ENCODE measurements at places on chromosomes 6 and 20.

DNA sequence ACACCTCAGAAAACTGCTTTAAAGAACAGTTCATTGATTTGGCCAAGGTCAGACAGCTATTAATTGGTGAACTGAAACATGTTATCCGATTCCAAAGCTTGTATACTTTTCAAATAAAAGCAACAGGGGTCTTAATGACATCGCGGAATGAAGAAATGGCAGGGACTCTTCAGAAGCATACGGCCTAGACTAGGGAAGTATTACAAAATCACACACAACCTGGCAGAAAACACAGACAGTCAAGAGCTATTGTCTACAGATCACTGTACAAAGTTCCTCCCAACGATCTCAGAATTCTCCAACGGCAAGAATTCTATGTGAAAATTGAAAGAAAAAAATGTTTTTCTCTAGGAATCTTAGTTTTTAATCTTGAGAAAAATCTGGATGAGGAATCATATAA, 105.5 kb downstream of the PTPRK start:
- no peak for DNase-seq

- DNase-seq, result peak; percentile 86
Measured at GRCh38 chr6:26553264-26553634, 15.1 kb downstream of the HMGN4 start.

- DNase-seq, result no peak
Measured at GRCh38 chr6:119620846-119621555, 271.4 kb upstream of the MAN1A1 start.

DNA sequence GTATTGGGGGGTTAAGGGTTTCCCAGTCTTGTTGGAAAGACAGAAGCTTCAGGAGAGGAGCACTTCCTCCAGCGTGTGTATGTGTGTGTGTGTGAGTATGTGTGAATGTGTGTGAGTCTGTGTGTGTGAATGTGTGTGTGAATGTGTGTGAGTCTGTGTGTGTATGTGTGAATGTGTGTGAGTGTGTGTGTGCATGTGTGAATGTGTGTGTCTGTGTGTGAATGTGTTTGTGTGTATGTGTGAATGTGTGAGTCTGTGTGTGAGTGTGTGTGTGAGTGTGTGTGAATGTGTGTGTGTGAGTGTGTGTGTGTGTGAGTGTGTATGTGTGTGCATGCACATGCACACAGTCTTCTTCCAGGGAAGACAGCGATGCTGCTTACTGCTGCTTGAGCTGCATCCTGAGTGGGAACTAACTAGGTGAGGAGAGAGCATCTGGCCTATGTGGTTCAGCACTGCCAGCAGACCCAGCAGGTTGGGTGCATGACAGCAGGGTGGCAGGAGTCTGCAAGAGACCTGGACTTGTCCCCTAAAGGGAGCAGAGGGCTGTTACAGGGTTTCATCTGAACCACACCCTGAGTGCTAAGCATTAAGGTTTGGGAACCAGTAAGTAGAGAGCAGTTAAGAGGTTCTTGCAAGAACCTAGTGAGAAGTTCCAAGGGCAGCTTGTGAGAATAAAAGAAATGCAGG, 22.7 kb upstream of the CCND3 start:
- DNase-seq, result no peak

- no peak for DNase-seq
Measured at GRCh38 chr6:158761746-158762145, 57.4 kb downstream of the EZR start.

DNA sequence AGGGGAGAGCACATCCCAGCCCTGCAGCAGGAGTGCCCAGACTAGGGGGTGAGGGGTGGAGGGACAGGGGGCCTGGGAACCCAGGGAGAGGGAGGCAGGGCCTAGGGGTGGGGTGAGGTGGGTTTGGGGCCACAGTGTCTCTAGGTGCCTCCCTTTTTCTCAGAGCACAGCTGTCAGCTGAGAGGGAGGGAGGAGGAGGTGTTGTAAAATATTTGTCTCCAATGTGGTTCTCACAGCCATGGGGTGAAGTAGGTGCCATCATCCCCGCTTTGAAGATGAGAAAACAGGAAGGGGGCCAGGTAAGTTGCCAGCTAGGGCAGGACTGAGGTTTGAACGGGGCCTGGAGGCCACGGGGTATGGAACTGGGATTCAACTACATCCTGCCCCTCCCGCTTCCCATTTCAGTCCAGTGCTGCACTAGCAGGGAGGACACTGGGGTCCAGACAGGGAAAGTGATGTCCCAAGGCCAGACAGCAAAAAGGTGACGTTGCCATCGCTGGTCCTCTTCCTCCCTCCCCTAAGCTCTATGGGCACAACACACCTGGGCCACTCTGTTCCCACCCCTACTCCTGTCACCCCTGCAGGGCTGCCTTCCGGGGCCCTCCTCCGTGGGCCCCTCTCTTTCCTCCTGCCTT, 20.3 kb downstream of the PACSIN1 start:
- peak; percentile 14 for DNase-seq

DNA sequence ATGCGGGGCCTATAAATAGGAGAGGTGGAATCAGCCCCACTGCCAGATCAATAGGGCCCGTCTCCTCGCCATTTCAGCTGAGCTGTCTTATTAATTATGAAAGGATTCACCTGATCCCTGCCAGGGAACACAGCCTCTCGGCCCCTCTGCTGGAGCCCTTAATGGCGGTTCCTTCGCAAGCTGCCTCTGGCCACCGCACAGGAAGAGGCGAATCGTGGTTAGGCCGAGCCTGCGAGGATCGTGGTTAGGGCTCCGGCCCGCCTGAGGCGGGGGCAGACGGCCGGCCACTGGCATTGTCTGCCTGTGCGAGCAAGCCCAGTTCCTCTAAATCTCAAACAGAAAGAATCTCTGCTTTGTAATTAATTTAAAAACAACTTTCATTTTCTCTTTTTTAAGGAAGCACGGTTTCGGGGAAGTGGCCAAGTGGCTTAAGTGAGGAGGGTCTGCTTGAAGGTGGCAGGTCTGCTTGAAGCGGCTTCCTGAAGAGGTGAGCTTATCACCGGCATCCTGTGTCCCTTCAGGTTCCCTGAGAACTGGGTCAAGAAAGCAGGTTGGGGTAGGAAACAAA, 9.2 kb downstream of the NRN1 start:
- DNase-seq, result peak; percentile 30

DNA sequence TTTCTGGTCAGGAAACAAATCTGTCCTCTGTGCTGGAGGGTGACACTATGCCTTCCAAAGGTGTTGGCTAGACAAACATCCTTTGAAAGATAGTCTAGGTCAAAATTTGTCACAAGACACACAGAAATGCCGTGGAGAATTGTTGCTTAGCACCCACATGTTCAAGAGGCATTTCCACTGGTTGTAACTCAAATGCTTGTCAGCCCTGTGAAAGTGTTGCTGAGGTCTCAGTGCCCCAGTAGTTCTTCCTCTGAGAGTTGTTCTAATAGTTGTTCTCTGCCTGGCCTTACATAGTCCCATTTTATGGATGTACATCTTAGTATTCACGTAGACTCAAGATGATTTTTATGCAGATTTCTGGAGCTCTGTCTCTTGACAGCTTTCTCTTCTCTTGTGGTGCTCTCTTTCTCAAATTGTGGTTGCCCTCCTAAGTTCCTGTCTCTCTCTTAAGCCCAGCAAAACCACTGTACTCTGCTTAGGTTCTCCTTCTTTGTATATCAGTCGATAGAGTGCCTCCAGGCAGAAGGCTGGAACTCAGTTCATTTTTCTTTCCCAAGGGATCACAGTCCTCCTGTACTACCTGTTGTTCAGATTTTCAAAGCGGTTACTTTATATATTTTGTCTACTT, 39.5 kb upstream of the REV3L start:
- DNase-seq, result no peak

- no peak for DNase-seq
Measured at GRCh38 chr6:110488606-110489190, 12.3 kb upstream of the SLC22A16 start.

DNA sequence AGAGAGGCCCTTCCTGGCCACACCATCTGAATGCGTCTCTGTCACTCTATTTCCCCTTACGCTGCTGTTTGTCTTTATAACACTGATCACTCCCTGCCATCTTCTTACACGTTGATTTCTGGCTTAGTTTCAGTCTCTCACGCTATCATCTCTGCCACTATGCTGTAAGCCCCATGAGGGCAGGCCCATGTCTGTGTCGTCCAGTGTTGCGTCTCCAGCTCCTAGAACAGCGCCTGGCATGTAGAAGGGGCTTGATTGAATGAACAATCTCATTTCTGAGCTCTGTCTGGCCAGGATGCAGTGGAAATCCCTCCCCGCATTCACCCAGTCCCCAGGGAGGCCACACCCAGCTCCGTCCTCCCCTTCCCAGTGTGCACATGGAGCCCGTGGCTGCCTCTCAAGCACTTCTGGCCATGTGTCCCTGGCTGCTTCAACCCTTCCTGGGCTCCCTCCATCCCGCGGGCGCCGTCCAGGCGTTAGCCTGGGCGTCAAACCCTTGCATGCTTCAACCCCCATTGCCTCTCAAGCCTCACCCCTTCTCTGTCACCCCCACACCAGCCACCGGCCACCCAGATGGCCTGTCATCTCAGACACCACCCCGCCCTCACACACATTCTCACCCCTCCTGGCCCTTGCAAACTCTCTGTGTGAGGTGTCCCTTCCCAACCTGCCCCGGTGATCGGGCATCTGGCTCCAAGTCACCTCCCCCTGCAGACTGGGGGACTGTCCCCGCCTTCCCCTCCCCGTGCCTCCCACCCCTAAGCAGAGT, 71.1 kb downstream of the SRC start:
- DNase-seq, result no peak

DNA sequence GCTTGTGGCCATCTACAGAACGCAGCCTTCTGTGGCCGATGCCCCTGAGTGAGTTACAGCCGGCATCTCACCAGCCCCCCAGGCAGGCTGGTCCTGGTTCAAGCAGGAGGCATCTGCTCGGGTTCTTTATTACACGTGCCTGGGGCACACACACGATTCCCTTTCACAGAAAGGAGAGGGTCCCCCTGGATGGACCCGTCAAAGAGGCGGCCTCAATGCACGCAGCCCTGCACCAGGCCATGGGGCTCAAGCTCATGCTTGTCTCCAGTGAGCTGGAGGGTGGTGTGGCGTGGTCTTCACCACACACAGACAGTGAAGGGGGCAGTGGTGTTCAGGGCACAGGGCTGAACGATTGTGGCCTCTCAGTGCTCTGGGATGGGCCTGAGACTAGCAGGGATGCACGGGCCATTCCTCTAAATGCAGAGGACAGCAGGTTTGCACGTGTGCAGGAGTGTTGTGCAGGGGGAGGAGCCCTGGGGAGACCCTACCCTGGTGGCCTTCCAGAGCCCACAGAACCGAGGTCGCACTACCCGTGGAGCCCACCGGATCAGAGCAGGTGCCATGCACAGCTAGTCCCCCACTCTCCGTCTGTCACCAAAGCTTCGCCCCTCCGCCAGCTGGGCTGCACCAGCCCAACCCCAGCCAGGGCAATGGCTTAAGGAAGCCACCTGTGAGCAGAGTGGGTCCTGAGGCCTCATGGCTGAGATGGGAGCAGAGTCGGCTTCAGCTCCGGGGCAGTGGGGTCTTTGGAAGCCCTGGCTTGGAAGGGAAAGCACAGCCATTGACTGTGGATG, 23.1 kb downstream of the FRMD1 start:
- DNase-seq, result no peak

- DNase-seq, result no peak
Measured at GRCh38 chr20:61850457-61850856, 215.2 kb downstream of the TAF4 start.

DNA sequence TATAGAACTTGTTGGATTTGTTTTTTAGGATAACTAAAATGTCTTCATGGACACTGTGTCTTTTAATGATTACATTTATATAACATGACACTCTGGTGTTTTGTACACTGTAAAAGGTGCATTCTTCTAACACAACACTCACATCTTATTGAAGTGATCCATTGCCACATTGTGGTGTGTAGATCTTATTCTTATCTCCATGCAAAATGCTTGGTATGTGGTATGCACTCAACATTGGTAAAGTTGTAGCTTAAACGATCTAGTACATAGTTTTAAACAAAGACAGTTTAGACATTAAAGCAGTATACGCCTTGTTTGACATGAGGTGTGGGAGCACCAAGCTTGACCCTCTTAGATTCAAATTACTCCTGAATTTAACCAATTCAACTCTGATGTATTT, 84.7 kb downstream of the SASH1 start:
- no peak for DNase-seq

DNA sequence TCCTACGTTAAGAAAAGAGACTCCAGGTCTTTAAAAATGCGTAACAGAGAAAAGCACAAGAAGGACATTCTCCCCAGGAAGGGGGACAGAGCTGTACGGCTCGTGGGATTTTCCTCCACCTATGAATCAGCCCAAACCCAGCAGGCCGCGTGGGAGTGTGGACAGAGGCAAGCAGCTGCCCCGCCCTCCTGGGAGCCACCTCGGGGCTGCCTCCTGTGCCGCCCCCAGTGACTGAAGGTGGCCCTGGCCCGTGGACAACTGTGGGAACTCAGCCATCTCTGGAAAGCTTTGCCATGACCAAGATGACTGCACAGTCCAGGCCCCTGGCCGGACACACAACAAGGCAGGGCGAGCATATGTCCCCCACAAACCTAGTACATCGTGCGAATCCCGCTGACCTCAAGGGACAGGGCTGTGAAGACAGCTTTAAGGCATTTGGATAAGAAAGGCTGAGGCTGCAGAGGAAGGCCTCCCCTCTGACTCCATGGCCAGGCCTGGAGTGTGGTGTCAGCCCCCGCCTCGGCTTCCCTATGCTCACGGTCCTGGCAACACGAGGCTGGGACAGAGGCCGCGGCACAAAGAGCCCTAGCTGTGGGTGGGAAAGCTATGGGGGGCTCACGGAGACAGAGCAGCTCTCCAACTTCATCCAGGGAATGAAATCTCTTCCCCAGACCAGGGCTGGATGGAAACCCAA, 26.9 kb downstream of the PXDC1 start:
- no peak for DNase-seq

DNA sequence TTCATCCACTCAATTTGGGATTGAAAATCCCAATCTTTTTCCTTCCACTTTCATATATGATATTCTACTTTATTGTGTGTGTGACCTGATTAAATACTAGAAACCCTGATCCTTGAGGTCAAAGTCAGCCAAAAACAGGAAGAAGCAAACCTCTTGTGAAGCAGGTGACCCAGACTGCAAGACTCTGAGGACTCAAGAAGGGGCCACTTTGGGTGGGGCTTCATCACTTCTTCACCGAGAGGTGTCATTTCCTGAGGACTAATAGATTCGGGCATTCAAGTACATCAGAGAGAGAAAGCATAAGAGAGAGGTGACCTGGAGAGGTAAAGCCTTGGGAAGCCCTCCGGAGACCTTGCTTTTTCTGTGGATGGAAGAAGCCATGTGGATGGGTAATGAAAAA, 129.0 kb downstream of the CFAP61 start:
- DNase-seq, result no peak

DNA sequence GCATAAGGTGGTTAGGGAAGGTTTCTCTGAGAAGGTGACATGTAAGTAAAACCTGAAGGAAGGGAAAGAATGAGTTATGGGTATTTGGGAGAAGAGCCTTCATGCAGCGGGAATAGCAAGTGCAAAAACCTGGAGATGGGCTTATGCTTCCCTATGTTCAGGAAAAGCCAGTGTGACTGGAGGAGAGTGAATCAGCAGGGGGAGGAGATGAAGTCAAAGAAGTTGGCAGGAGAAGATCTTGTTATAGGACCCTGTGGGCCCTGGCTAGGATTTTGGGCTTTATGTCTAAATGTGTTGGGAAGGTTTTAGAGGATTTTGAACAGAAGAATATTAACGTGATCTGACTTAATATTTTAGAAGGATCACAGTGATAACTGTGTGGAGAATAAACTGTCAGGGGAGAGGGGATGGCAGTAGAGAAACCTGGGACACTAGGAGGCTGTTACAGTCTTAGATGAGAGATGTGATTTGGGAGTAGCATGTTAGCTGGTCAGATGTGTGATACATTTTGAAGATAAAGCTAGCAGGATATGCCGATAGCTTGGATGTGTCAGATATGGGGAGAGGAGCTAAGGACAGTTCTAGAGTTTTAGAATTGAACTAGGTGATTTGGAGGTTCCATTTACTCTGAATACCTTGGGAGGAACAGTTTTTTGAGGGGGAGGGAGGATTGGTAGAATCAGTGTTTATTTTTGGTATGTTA, 41.0 kb downstream of the PHF3 start:
- no peak for DNase-seq

Measured in naive thymus-derived CD8-positive, alpha-beta T cell (primary cell).